ENCODE measurements at places on chromosomes 7 and 10.

DNA sequence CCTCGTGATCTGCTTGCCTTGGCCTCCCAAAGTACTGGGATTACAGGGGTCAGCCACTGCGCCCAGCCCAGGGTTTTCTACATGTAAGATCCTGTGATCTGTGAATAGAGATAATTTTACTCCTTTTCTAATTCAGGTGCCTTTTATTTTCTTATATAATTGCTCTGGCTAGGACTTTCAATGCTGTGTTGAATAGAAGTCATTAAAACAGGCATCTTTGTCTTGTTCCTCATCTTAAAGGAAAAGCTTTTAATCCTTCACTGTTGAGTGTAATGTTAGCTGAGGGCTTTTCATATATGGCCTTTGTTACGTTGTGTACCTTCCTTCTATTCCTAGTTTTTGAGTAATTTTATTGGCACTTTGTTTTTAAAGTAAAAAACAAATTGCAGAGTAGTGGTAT, 26.6 kb downstream of the ANLN start:
- DNase-seq = no peak

DNA sequence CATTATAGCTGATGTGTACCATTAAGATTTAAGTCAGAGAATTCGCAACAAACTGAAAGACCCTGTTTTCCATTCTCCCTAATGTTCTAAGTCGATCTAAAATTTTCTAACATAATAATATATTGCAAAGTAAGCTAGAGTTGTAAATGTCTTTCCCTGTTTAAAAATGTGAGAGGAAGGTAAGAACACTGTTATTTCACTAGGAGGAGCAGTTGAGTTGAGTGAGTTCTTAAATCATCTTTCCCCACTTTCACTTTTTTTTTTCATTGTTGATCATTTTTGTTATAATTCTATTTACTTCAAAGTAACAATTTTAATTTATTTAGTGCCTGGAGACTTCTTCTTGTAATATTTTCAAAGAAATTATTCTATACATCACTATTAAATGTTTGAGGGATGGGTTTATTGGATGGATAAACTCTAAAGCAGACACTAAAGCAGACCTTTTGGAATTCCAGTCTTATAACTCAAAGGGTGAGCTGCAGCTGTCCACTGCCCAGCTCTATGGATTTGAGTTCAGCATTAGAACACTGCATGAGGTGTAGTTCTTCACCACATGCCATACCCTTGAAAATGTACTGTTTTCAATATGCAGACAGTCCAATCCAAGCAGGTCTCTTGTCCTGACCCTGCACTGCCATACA, 181.3 kb upstream of the FZD1 start:
- DNase-seq = no peak

- DNase-seq = no peak
Observed at GRCh38 chr10:103692436-103692951, 162.9 kb downstream of the SH3PXD2A start.

DNA sequence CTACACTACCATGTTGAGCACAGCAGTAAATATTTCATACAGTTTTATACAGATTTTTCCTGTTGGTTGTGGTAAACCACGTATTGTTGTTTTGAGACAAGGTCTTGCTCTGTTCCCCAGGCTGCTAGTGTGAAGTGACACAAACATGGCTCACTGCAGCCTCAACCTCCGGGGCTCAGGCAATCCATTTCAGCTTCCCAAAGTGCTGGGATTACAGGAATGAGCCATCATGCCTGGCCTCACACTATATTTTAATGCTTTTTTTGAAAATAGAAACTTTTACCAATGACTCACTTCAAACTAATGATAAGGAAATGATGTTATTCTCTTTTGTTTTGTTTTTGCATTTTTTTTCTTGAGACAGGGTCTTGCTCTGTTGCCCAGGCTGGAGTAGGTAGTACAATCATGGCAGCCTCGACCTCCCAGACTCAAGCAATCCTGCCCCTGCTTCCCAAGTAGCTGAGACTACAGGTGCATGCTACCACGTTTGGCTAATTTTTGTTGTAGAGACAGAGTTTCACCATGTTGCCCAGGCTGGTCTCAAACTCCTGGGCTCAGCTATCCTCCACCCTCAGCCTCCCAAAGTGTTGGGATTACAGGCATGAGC, 210.6 kb downstream of the TPST1 start:
- no peak for DNase-seq

DNA sequence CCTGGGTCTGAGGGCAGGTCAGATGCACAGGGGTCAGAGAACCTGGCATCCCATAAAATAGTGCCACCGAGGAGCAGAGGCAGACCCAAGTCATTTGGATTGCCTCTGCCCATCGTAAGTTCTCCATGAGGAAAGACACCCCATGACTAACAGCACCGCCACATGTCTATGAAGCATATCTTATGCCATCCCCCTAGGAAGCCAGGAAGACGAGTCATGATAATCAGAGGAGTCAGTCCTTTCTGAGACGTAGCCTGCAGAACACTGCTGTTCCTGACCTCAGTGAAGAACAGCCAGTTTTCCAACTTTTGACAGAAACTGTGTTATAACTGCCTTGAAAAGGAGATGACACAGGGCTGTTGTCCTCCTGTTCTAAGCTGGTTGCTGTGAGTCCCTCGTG, 51.2 kb downstream of the INSYN2A start:
- no peak for DNase-seq

- no peak for DNase-seq
Observed at GRCh38 chr7:55099821-55100543, 81.2 kb downstream of the EGFR start.

GRCh38 chr10:95789902-95790301, 33.9 kb downstream of the ENTPD1 start:
- no peak for DNase-seq

GRCh38 chr7:134854816-134855215, 75.4 kb downstream of the CALD1 start:
- DNase-seq = peak; percentile 34

- no peak for DNase-seq
Observed at GRCh38 chr10:109732254-109732965, 190.9 kb downstream of the XPNPEP1 start.

DNA sequence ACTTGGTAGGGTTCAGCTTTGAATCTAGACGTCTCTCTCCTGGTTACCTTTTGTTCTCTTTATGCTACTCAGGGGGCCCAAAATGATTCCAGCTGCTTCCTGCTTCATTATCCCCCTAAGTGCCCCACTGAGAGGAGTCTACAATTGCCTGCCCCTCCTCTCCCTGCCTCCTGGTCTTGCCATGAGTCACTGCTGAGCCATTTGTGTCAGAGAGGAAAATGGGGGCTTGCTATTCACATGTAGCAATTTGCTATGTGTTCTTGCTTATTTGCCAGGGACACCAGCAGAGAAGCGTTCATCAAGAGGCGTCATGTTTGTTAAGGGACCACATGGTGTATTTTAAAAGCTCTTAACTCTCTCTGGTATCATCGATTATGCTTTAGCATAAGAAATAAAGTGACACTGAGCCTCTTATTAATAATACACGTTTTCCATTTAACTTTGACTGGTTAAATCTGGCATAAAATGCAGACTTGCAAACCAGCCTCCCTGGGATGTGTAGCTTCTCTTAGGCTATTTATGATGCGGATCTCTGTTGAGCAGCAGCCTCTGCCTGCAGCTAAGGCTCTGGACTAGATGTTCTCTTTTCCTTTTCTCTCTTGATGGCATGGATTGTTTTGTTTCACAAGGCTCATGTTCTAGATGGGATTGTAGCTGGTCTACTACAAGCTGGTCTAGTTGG, 239.3 kb downstream of the AUTS2 start:
- no peak for DNase-seq

- no peak for DNase-seq
Observed at GRCh38 chr7:129162732-129163131, 18.2 kb downstream of the TSPAN33 start.

GRCh38 chr7:115135769-115136410, 214.0 kb downstream of the MDFIC start:
- DNase-seq = no peak

- no peak for DNase-seq
Observed at GRCh38 chr7:64997927-64998391, 7.1 kb upstream of the ZNF117 start.

DNA sequence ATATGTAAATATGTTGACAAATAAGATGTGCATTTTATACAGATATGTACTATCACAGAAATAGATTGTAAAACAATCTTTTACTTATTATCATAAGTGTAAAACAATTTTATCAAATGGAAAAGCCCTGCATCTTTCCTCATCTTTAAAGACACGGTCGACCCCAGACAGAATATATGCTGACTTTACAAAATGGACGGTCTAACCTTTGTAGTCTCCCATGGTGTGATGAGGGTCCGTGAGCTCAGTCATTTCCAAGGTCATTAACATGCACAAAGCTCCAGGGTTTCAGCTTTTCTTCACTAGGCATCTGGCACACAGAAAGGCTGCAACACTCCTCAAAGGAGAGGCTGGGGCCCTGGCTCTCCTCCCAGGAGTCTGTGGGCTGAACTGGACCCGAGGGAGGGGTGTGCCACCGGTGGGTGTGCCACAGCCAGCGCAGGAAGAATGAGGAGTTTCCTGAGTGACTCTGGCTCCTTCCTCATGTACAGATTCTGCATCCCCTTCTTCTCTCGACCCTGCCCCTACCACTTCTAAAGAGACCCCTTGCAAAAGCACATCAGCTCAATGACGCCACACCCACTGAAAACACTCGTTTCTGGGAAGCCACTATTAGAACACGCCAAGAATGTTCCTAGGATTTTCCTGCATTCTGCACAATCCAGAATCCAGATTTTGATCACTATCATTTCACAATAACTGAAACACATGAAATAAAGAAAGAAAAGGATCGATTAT, 26.2 kb upstream of the ABLIM1 start:
- no peak for DNase-seq

- DNase-seq = no peak
Observed at GRCh38 chr7:112735261-112735660, 54.9 kb downstream of the TMEM168 start.

- DNase-seq = no peak
Observed at GRCh38 chr10:21401196-21401595, 124.3 kb downstream of the SKIDA1 start.

DNA sequence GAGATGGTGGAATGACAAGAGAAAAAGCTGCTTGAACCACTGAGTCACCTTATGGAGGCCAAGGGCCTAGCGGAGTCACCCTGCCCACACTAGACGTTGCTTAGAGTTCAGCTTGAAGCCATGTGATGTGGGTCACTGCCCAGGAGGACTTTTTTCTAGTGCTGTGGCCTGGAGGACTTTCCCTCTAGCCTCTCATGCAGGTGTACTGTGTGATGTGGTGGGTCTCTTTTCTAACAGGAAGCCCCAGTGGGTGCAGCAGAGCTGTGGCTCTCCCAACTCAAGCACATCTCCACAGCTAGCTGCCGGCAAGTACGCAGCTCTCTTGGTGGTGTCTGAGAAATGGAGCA, 13.6 kb downstream of the POR start:
- no peak for DNase-seq

DNA sequence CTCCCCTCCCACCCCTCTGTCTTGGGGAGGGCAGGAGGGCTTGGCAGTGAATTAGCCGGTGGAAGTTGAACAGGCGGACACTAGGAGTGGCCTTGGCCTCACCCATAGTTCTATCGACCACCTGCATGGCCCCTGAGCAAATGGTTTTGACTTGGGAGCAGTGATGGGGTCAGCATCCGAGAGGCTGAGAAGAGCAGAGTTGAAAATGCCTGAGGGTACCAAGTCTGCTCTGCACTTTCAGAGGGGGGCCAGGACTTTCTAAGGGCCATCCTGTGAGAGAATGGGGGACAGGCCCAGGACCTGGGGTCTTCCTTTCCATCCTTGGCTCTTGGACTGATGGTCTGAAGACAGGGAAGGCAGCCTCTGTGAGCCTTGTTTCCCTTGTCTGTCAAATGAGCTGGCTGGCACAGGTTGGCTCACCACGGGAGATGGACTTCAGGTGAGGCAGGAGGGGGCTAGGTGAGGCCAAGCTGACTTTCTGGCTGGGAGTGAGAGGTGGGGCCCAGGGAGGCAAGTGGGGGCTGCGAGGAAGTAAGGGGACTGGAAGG, 29.4 kb downstream of the CDH23 start:
- no peak for DNase-seq

DNA sequence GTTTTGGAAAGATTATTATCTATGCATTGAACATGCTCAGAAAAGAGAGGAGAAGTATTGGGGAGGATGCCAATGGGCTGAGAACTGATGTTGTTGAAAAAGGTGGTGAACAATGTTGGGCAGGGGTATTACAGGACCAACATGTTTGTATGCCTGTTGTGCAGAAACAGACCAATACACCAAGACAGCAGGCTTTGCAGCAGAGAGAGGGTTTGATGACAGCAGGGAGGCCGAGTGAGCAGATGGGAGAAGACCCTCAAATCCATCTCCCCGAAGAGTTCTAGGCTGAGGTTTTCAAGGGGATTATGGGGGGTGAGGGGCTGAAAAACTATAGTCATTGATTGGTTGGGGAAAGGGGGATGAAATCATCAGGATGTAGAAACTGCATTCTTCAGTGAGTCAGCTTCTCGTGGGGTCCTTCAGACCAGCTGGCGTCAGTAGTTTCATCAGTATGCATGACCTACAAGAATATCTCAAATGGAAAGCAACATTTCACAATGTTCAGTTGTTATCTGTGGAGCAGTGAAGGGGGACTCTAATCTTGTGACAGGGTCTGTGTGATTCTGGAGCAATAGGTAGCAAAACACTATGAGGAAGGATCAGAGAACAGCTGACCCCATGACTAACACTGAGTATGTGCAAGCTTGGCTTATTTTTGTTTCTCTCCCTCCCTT, 167.8 kb downstream of the BAMBI start:
- no peak for DNase-seq

DNA sequence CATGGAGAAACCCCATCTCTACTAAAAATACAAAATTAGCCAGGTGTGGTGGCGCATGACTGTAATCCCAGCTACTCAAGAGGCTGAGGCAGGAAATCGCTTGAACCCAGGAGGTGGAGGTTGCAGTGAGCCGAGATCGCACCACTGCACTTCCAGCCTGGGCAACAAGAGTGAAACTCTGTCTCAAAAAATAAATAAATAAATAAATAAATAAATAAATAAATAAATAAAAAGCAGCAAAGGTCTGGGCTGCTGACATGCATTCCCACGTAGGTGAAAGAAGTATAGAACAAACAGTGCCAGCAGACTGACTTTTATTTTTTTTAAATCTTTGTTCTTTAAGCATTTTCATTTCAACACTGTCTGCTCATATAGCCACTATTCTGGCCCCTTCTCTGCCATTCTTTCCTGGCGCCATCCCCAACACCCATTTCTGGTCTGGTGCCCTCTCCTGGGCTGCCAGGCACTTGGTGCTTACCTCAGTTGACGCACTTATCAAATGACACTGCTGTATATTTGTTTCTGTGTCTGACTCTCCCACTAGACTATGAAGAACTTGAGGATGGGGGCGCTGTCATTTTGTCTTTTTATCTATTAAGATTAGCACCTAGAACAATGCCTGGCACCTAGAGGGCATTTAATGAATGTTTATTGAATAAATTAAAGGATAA, 15.6 kb downstream of the FAM107B start:
- no peak for DNase-seq

DNA sequence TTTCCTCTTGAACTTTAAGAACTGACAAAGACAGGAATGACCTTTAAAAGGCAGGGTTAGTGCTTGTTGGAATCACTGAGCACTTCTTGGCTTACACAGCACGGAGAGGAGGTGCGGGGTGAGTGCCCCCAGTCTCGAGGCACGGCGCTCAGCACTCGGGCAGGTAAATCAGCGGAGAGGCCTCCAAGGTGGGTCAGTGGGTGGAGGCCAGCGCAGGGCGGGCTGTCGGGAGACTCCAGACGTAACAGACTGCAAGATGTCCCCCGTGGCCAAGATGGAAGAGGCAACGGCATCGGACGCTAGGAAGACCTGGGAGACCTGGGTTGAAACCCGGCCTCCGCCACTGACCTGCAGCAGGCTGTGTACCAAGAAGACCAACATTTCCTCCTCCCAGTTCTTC, 149.4 kb downstream of the MAD1L1 start:
- no peak for DNase-seq

GRCh38 chr7:138449580-138449979, 10.5 kb upstream of the TRIM24 start:
- DNase-seq = no peak

Measured in SJSA1 (cell line).